GM12878 (cell line): ENCODE measurements at places on chromosomes 7 and 10. TPM values are rescaled to one million over a fixed set of nuclear protein-coding genes. Genes with fewer than 3 reads are reported as not detected.

GRCh38 chr10:132630666-132631337 lies 93.2 kb downstream of the INPP5A start:
- no peak overlapping the region for H3K27ac ChIP-seq
- no peaks in the 10 kb centered on the region for H3K27me3 ChIP-seq
- H3K4me3 ChIP-seq, result no peak overlapping the region
- no peaks in the 10 kb centered on the region for H3K4me1 ChIP-seq
- DNase-seq, result no peak
- no peaks in the 10 kb centered on the region; the same call in 1 of the 2 replicates for H3K36me3 ChIP-seq

TMEM248 gene
- 70.0 and 74.3 TPM in 2 replicates for total RNA-seq

DNA sequence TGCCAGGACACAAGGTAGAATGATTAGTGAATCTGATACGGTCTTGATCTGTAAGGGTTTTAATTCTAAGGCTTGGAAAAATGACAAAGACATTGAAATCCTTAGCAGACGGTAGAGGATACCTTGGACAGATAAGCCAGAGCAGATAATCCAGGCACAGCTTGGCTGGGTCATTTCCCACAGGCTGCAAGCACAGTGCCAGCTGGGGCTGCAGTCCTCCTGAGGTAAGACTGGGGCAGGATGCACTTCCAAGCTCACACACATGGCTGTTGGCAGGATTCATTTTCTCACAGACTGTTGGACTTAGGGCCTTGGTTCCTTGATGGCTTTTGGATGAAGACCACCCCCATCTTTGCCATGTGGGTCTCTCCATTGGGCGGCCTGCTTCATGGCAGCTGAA lies 63.2 kb upstream of the BMPER start:
- no peak overlapping the region for H3K27ac ChIP-seq
- H3K4me1 ChIP-seq, result no peaks in the 10 kb centered on the region

GRCh38 chr7:15345216-15345615 lies 216.6 kb downstream of the AGMO start:
- DNase-seq, result no peak
- H3K27me3 ChIP-seq, result no peaks in the 10 kb centered on the region
- no peak overlapping the region for H3K4me3 ChIP-seq

GRCh38 chr10:16901106-16901505 lies 83.9 kb upstream of the RSU1 start:
- no peaks in the 10 kb centered on the region for H3K27me3 ChIP-seq
- no peaks in the 10 kb centered on the region for H3K36me3 ChIP-seq
- DNase-seq, result no peak
- H3K27ac ChIP-seq, result no peak overlapping the region
- H3K4me3 ChIP-seq, result no peak overlapping the region

- peaks cover 5% of the 10 kb centered on the region for H3K27me3 ChIP-seq
- peak within 1 kb of the TSS; percentile 76 for H3K4me3 ChIP-seq
- no peaks in the 10 kb centered on the region for H3K36me3 ChIP-seq
- no peak within 1 kb of the TSS for H3K27ac ChIP-seq
These were observed at the start of gene GRM8 for GRCh38 chr7:127252778-127253280. Gene GRM8, minus strand, starts transcription at chr7:127252941.

CABCOCO1 gene
- not detected in 2 replicates for total RNA-seq

GRCh38 chr7:73328696-73329095 lies 735 bp downstream of the FKBP6 start:
- no peaks in the 10 kb centered on the region for H3K36me3 ChIP-seq
- peaks cover 3% of the 10 kb centered on the region for H3K4me1 ChIP-seq
- peaks cover 3% of the 10 kb centered on the region for H3K27me3 ChIP-seq
- H3K27ac ChIP-seq, result no peak overlapping the region

GNGT1 gene
- total RNA-seq, result not detected in 2 replicates

MMD2 gene
- not detected in 2 replicates for total RNA-seq

IFIT5 gene
- total RNA-seq, result 11.0 and 12.5 TPM in 2 replicates

HOGA1 gene
- not detected in 2 replicates for total RNA-seq

HOXA9 gene
- total RNA-seq, result not detected in 2 replicates

- H3K4me1 ChIP-seq, result no peaks in the 10 kb centered on the region
- H3K36me3 ChIP-seq, result no peaks in the 10 kb centered on the region
- no peak overlapping the region for H3K27ac ChIP-seq
- H3K4me3 ChIP-seq, result no peak overlapping the region
- H3K27me3 ChIP-seq, result no peaks in the 10 kb centered on the region
These were observed 96.4 kb downstream of the DYNC2I1 start for GRCh38 chr7:158952776-158953175.

- no peak overlapping the region for H3K27ac ChIP-seq
- DNase-seq, result no peak
- no peaks in the 10 kb centered on the region for H3K27me3 ChIP-seq
These were observed 773.3 kb downstream of the GRID1 start for GRCh38 chr10:85593226-85593772.

STEAP4 gene
- total RNA-seq, result 0.05 and 0.13 TPM in 2 replicates

DNA sequence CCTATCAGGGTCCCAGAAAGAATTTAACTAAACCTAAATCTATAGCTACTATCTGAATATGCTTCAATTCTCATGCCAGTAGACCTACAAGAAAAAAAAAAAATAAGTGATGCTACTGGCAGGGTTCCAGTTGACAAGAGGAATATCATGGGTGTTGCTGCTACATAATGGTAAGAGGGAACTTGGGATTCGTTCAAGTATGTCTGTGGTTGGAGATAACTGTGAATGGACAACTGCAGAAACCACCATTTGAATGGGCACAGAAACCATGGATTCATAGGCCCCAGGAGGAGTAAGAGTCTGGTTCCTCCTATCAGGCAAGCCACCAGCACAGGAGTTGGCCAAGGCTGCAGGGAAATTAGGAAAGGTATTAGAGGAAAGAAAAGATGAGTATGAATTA lies 287.6 kb upstream of the HGF start:
- no peak for DNase-seq
- H3K27ac ChIP-seq, result no peak overlapping the region
- H3K36me3 ChIP-seq, result no peaks in the 10 kb centered on the region

- H3K27ac ChIP-seq, result no peak overlapping the region
- peaks cover 9% of the 10 kb centered on the region for H3K27me3 ChIP-seq
- H3K36me3 ChIP-seq, result no peaks in the 10 kb centered on the region
- no peak for DNase-seq
- H3K4me1 ChIP-seq, result no peaks in the 10 kb centered on the region
These were observed 248.1 kb downstream of the PLXNA4 start for GRCh38 chr7:132328047-132328620.

- no peak overlapping the region for H3K27ac ChIP-seq
- H3K36me3 ChIP-seq, result no peaks in the 10 kb centered on the region
- no peak overlapping the region for H3K4me3 ChIP-seq
- no peaks in the 10 kb centered on the region for H3K4me1 ChIP-seq
- DNase-seq, result no peak
- no peaks in the 10 kb centered on the region for H3K27me3 ChIP-seq
These were observed 35.5 kb upstream of the C1GALT1 start for GRCh38 chr7:7146837-7147236.

GRCh38 chr7:29005829-29006228 lies 47.7 kb upstream of the TRIL start:
- H3K27ac ChIP-seq, result no peak overlapping the region
- H3K36me3 ChIP-seq, result no peaks in the 10 kb centered on the region
- H3K4me1 ChIP-seq, result no peaks in the 10 kb centered on the region
- H3K27me3 ChIP-seq, result no peaks in the 10 kb centered on the region

DNA sequence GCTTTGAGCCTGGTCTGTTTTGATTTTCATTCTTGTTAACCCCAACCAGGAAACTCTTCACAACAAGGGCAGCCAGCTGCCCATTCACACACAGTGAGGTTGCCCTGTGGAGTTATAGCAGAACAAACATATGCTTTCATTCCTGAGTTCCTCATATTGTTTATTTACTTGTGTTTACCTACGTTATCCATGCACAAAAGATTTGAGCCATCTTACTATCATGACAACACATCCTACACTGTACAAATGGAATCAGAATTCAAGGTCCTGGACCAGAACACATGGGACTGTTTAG lies 21.7 kb upstream of the BMPER start:
- H3K27me3 ChIP-seq, result no peaks in the 10 kb centered on the region
- H3K4me1 ChIP-seq, result no peaks in the 10 kb centered on the region
- H3K36me3 ChIP-seq, result no peaks in the 10 kb centered on the region
- no peak overlapping the region for H3K27ac ChIP-seq
- no peak overlapping the region for H3K4me3 ChIP-seq
- no peak for DNase-seq

SBDS gene
- 29.4 and 31.2 TPM in 2 replicates for total RNA-seq

GRCh38 chr10:117360994-117361667 lies 14.1 kb downstream of the PDZD8 start:
- H3K36me3 ChIP-seq, result no peaks in the 10 kb centered on the region
- peaks cover 15% of the 10 kb centered on the region for H3K4me1 ChIP-seq
- no peak for DNase-seq
- H3K27me3 ChIP-seq, result no peaks in the 10 kb centered on the region
- peak overlapping the region; percentile 37 for H3K27ac ChIP-seq

DNA sequence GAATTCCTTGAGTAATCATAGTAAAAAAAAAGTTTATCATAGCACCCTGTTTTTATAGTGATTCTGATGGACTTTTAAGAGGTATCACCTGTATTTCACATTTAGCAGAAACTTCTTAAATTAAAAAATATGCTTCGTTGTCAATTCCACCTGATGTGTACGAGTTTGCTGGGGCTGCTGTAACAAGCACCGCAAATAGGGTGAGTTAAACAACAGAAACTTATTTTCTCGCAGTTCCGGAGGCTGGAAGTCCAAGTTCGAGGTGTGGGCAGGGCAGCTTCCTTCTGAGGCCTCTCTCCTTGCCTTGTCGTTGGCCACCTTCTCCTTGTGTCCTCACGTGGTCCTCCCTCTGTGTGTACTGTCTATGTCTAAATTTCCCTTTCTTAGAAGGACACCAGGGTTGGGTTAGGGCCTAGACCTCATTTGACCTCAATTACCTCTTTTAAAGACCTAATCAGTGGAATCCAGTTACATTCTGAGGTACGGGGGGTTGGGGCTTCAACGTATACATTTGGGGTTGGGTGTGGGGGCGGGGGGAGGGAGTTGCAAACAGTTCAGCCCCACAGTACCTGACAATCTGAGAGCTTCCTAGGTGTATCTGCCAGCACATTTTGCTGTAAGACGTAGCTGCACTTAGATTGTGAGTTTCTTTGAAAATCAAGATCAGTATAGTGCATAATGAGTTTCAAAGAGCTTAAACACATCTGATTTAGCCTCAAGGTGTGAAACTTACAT lies 72.7 kb downstream of the RBM33 start:
- no peaks in the 10 kb centered on the region for H3K27me3 ChIP-seq
- no peak overlapping the region for H3K27ac ChIP-seq
- H3K4me3 ChIP-seq, result no peak overlapping the region
- no peak for DNase-seq

RASSF4 gene
- total RNA-seq, result 20.0 and 21.1 TPM in 2 replicates

- no peak for DNase-seq
- no peaks in the 10 kb centered on the region for H3K36me3 ChIP-seq
- H3K27ac ChIP-seq, result no peak overlapping the region
- H3K27me3 ChIP-seq, result no peaks in the 10 kb centered on the region
These were observed 94.7 kb downstream of the HDAC9 start for GRCh38 chr7:18590241-18590640.

SPDYE5 gene
- not detected in 2 replicates for total RNA-seq

PAX4 gene
- total RNA-seq, result not detected in 2 replicates

GRCh38 chr7:19106241-19107080 lies 11.0 kb downstream of the TWIST1 start:
- no peaks in the 10 kb centered on the region; the same call in 1 of the 2 replicates for H3K4me1 ChIP-seq
- no peak overlapping the region for H3K27ac ChIP-seq
- no peaks in the 10 kb centered on the region for H3K36me3 ChIP-seq
- H3K27me3 ChIP-seq, result peaks cover 14% of the 10 kb centered on the region

PIP gene
- not detected in 2 replicates for total RNA-seq

- H3K27me3 ChIP-seq, result peaks cover 29% of the 10 kb centered on the region
- no peak overlapping the region for H3K4me3 ChIP-seq
- DNase-seq, result no peak
- no peak overlapping the region for H3K27ac ChIP-seq
- H3K36me3 ChIP-seq, result no peaks in the 10 kb centered on the region
These were observed 4.6 kb downstream of the NKX2-3 start for GRCh38 chr10:99537086-99537988.

- no peak for DNase-seq
- no peaks in the 10 kb centered on the region for H3K36me3 ChIP-seq
- no peaks in the 10 kb centered on the region for H3K27me3 ChIP-seq
- H3K4me1 ChIP-seq, result no peaks in the 10 kb centered on the region
- H3K4me3 ChIP-seq, result no peak overlapping the region
These were observed 223.7 kb downstream of the LHFPL3 start for GRCh38 chr7:104552102-104552501.

GRCh38 chr10:6082496-6083395 lies 6.1 kb upstream of the RBM17 start:
- no peak overlapping the region for H3K27ac ChIP-seq
- DNase-seq, result no peak
- H3K27me3 ChIP-seq, result no peaks in the 10 kb centered on the region; the same call in 1 of the 2 replicates
- H3K4me1 ChIP-seq, result no peaks in the 10 kb centered on the region
- no peak overlapping the region for H3K4me3 ChIP-seq
- no peaks in the 10 kb centered on the region for H3K36me3 ChIP-seq

UNC5B gene
- 0.08 and 0.11 TPM in 2 replicates for total RNA-seq

DNA sequence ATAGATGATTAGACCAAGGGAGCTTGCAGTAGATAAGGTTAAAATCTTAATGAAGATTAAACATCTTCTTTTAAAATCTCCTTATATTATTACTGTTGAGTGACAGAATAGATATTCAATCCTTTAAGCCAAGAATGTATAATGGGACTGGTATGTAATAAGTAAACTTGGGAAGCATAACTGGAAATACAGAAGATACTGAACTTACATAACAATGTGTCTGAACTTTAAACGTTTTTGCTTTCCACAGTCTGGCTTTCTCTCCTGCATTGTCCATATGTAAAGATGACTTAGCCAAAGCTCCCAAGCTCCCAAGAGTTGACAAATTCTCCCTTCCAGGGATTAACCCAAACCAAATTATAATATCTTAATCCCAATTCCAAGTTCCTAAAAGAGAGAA lies 129.8 kb downstream of the KCND2 start:
- H3K27ac ChIP-seq, result peak overlapping the region; percentile 95
- DNase-seq, result no peak
- H3K27me3 ChIP-seq, result no peaks in the 10 kb centered on the region
- no peak overlapping the region for H3K4me3 ChIP-seq
- peaks cover 10% of the 10 kb centered on the region for H3K36me3 ChIP-seq
- peaks cover 47% of the 10 kb centered on the region for H3K4me1 ChIP-seq

DNA sequence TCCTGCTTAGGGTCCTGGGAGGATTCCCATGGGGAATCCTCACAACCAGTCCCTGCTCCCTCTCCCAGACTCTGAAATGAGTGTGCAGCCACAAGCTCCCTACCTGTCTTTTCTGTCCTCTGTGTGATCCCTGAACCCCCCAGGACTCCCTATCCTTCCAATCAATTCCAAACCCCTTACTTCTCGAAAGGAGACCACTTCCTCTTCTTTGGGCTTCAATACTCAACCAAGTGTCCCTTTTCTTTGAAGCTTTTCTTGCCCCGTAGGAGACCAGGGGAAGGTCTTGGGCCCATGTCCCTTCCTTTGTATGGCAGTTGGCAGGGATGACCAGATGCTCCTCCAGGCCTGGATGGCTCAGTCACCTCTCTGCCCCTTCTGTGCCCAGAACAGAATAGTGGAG lies 1.7 kb downstream of the AEBP1 start:
- H3K27ac ChIP-seq, result no peak overlapping the region
- H3K4me1 ChIP-seq, result no peaks in the 10 kb centered on the region
- H3K4me3 ChIP-seq, result no peak overlapping the region
- peaks cover 11% of the 10 kb centered on the region for H3K27me3 ChIP-seq
- DNase-seq, result no peak
